ENCODE measurements at places on chromosomes 2 and 18.
A peak's percentile ranks its signal among the peaks of the same experiment; 100 is the strongest.

DNA sequence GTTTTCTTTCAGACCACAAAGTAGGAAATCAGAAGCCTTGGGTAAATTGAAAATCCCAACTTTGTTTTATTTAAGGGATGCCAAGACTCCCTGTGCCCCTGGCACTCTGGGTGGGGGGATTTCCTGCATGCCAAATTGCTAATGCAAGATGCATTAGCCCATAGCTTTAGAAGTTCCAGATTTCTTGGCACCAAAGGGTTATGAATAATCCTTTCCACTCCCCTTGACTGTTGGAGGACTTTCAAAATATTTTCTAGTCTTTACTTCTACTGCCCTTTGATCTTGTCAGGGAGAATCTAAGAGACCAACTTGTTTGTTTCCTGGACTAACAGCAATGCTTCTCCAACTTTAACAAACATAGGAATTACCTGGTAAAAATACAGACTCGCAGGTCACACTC lies 81.8 kb upstream of the TGIF1 start:
- DNase-seq: no peak

- no peak for DNase-seq
Measured at GRCh38 chr2:8081130-8081529, 600.7 kb upstream of the ID2 start.

DNA sequence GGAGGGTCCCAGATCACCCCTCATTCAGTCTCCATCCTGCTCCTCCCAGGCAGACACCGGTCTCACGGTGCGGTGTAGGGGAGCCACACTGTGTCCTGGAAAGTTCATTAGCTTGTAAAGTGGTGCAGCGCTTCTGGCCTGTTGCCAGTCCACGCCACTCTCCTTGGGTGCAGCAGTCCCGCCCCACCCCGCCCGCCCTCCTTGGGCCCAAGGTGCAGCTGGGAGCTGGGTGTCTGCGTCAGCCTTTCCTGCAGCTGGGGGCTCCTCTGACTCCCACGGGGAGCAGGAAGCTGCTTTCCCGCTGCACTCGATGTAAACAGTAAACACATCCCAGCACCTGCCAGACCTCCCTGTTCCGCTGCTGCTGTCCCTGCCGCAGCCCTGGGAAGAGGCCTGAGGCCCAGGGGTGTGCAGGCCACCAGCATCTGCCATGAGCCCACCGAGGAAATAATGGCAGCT lies 53.8 kb upstream of the ASB18 start:
- DNase-seq: no peak

- no peak for DNase-seq
Measured at GRCh38 chr18:37346048-37346447, 219.6 kb downstream of the CELF4 start.

DNA sequence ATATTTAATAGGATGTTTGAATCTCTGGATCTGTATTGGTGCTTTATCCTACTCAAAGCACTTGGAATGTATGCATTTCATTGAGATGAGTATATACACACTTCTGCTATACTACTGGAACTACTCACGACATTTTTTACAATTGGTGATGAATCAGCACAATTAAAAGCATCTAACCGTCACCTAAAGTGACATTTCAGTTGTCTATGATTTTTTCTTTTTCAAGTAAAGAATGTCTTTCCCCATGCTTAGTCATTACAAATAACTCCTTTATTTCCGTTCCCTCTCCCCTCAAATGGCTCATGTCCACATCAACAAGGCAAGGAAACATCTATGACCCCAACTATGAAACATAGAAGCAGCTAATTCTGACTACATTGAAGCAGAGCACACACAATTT lies 77.3 kb downstream of the CLIP4 start:
- DNase-seq: peak; percentile 59

DNA sequence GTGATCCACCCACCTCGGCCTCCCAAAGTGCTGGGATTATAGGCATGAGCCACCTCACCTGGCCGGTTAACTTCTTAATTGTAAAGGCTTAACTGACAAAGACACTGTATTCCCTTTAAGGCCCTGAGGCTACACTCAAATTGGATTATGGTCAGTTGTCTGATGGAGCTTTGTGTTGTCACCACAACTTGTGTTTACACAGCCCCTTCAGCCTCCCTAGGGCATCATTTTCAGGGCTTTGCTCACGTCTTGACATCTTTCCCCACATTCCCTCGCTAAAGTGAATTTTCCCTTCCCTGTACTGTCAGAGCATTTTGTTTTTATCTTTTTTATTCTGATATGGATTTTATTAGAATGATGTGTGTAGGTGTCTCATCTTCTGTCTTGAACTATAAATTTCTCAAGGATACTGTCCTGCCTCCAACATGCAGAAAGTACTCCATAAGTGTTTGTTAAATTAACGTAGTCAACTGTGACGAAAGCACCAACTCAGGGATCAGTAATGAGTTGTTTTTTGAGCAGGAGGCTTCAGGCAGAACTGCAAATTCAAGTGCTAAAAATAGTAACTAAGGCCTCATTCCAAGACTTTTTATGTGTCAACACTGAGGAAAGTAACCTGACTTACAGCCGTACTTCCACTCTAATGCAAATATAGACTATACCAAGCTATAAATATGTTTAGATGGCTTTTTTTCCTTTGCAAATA lies 77.1 kb upstream of the NARS1 start:
- no peak for DNase-seq

DNA sequence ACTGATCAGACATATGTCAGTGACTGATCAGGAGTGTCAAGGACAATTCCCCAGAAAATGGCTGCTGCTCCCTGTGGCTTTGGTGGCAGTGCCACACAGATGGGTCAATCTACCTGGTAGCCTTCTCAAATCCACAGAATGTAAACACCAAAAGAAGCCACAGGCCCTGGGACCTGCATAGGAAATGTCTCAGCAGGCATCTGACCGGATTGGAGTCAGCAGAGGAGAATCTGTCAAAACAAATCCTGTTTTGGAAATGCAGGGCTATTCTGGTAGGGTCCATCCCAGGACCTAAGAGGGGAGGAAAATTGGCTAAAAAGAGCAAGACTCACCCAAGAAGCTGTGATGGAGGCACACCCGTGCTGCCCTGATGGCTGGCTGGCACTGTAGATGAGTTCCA lies 189.7 kb downstream of the TMEM247 start:
- DNase-seq: no peak
